ENCODE measurements at places on chromosomes 4 and X. TPM values are rescaled to one million over a fixed set of nuclear protein-coding genes. Genes with fewer than 3 reads are reported as not detected.

CENPVL1 gene
- total RNA-seq: not detected

SSX3 gene
- not detected for total RNA-seq

SLC7A11 gene
- total RNA-seq: 3.2 TPM

SHISA3 gene
- total RNA-seq: 3.7 TPM

GABRG1 gene
- total RNA-seq: not detected

FAM47A gene
- not detected for total RNA-seq

DNA sequence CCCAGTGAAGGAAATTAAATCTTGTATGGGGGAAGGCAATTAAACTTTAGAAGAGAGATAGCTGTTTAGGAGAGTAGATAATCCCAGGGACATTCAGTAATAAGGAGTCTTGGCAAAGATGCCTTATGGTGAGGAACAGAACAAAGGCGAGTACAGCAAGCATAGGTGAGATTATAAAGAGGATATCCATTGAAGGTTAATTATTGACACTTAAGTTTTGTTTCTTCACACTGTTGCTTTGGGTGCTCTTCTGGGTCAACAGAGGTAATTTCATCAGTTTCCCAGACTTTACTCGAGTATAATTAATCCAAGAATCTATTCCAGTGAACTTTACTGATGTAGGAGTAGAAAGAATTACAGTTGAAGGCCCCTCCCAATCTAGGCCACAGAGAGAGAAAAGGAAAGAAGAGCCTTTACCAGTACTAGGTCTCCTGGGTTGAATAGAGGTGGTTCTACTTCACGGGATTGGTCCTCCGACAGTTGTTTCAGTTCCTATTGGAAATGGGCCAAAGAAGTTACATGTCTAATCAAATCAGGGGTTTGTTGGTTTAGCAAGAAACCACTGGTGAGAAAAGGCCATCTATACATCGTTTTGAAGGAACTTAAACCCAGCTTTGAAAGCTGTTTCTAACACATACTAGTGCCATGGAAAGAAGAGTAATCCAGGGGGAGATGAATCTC is 27.2 kb downstream of the EPGN start:
- H3K36me3 ChIP-seq: no peaks in the 10 kb centered on the region
- H3K4me3 ChIP-seq: no peak overlapping the region
- H3K27ac ChIP-seq: no peak overlapping the region
- H3K4me1 ChIP-seq: no peaks in the 10 kb centered on the region
- H3K27me3 ChIP-seq: no peaks in the 10 kb centered on the region
- DNase-seq: no peak

DNA sequence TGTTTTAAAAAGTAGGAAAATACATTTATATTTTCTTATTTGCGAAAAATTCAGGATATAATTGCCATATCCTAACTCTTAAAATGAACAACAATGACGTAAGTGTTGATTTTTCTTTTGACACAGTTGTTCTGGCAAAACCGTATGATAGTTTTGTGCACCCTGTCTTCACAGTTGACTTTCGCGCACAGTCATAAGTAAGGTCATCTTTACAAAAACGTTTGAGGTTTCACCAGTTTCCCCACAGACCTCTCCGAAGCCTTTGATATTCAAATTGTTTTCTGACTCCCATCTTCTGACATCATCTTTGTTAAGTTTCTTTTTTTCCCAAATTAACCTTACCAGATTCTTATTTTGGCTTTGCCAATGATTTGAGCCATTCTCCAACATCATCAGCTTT is 48.1 kb upstream of the ATXN3L start:
- no peaks in the 10 kb centered on the region for H3K4me1 ChIP-seq
- H3K36me3 ChIP-seq: no peaks in the 10 kb centered on the region
- no peak overlapping the region for H3K27ac ChIP-seq
- DNase-seq: no peak
- no peaks in the 10 kb centered on the region for H3K27me3 ChIP-seq

DNA sequence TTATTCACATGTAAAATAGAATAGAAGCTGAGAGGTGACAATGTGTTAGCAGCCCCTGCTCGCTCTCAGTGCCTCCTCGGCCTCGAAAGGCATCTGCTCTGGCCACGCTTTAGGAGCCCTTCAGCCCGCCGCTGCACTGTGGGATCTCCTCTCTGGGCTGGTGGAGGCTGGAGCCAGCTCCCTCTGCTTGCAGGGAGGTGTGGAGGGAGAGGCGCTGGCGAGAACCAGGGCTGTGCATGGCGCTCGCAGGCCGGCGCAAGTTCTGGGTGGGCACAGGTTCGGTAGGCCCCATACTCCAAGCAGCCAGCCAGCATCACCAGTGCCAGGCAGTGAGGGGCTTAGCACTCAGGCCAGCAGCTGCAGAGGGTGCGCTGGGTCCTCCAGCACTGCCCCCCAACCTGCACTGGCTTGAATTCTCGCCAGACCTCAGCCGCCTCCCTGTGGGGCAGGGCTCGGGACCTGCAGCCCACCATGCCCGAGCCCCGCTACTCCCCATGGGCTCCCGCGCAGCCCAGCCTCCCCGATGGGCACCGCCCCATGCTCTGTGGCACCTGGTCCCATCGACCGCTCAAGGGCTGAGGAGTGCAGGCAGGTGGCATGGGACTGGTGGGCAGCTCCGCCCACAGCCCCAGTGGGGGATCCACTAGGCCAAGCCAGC is 1346.7 kb upstream of the IGFBP7 start:
- no peaks in the 10 kb centered on the region for H3K36me3 ChIP-seq
- no peak overlapping the region for H3K4me3 ChIP-seq
- DNase-seq: no peak

- no peak overlapping the region for H3K4me3 ChIP-seq
- no peaks in the 10 kb centered on the region for H3K4me1 ChIP-seq
- H3K27me3 ChIP-seq: no peaks in the 10 kb centered on the region
- H3K36me3 ChIP-seq: no peaks in the 10 kb centered on the region
Observed at GRCh38 chrX:86946569-86946968, 571.0 kb upstream of the KLHL4 start.

DNA sequence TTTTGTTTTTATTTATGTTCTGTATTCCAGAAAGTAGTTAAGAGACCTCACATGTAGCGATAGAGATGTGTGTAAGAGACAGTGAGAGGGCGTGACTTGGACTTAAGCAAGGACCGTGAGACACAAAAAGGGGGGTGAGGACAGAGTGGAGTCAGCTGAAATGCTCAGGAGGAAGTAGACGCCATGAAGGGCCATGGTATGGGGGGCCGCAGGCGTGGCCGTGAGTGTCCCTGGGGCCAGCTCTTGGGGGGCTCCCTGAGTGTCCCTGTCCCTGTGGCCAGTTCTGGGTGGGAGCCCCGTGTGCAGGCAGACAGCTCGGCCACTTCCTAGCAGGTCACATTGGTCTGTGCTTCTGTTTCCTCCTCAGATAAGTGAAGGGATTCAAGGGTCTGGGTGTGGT is 23.0 kb upstream of the MSANTD1 start:
- H3K36me3 ChIP-seq: peaks cover 94% of the 10 kb centered on the region
- H3K4me3 ChIP-seq: no peak overlapping the region
- peak; percentile 65 for DNase-seq
- H3K27me3 ChIP-seq: no peaks in the 10 kb centered on the region

- DNase-seq: no peak
- H3K27me3 ChIP-seq: no peaks in the 10 kb centered on the region
- H3K36me3 ChIP-seq: peaks cover 57% of the 10 kb centered on the region
- peaks cover 12% of the 10 kb centered on the region for H3K4me1 ChIP-seq
- H3K27ac ChIP-seq: no peak overlapping the region
- no peak overlapping the region for H3K4me3 ChIP-seq
Observed at GRCh38 chrX:47224896-47225290, 6.4 kb downstream of the CDK16 start.

DNA sequence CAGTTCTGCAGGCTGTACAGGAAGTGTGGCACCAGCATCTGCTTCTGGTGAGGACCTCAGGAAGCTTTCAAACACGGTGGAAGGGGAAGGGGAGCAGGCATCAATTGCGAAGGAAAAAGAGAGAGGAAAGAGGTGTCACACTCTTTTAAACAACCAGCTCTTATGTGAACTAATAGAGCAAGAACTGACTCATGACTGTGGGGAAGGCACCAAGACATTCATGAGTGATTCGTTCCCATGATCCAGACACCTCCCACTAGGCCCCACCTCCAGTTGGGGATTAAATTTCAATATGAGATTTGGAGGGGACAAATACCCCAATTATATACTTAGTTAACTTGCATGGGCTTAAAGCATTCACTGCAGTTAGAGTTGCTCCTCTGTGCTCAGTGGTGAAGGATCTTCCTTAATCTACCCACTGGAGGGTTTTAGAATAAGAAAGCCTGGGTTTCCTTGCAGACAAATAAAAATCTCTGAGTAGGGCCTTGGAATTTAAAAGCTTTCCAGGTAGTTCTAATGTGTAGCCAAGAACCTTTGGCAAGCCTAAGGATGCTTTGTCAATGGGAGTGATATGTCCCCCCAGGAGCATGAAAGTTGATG is 60.0 kb downstream of the SYNPO2 start:
- no peak overlapping the region for H3K27ac ChIP-seq
- H3K27me3 ChIP-seq: no peaks in the 10 kb centered on the region
- H3K4me1 ChIP-seq: no peaks in the 10 kb centered on the region
- H3K4me3 ChIP-seq: no peak overlapping the region

DNA sequence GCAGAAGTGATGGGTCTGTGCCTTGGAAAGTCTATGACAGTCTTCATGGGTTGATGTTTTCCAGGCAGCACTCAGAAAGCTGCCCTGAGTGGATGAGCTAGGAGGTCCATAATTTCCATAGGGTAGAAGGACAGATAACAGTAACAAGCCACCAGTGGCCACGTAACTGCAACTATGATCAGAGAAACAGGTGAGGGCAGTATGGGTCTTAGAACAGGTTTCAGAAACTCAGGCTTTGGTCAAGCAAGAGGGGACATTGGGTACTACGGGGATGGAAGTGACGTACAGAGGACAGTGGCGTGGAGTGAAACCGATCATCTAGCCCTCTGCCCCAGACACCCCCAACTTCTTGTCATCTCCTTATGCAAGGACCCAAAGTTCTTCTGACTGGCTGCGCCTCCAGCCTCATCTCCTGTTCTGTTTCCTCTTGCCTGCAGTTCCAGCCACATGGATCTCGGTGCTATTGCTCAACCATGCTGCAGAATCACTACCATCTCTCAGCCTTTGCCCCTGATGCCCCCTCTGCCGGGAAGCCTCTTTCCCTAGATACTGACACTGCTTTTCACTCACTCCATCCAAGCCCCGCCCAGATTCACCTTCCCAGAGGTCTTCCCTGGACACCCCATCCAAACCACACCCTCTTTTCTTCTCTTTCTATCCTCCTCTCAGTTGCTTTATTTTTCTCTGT is 123.4 kb downstream of the MFAP3L start:
- no peaks in the 10 kb centered on the region for H3K36me3 ChIP-seq
- no peak for DNase-seq
- H3K27me3 ChIP-seq: no peaks in the 10 kb centered on the region
- no peak overlapping the region for H3K27ac ChIP-seq

DNA sequence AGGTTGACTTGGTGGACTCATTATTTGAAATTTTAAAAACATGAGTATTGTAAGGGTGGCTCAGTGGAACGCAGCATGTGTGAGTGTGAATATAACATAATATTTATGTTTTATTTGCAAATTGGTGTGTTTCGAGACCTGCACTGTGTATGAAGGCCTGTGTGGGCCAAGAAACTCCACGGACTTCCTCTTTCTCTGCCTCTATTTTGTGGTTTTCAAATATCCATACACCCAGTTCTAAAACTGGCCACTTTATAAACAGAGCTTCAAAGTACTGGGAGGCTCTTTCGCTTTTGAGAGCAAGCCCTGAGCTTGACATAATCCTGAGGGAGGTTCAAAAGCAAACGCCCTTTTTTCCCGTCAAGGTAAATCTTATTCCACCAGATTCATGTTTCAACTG is 187.7 kb downstream of the GPAT3 start:
- H3K27ac ChIP-seq: no peak overlapping the region
- H3K4me3 ChIP-seq: no peak overlapping the region
- no peak for DNase-seq
- H3K4me1 ChIP-seq: no peaks in the 10 kb centered on the region
- H3K36me3 ChIP-seq: no peaks in the 10 kb centered on the region

DNA sequence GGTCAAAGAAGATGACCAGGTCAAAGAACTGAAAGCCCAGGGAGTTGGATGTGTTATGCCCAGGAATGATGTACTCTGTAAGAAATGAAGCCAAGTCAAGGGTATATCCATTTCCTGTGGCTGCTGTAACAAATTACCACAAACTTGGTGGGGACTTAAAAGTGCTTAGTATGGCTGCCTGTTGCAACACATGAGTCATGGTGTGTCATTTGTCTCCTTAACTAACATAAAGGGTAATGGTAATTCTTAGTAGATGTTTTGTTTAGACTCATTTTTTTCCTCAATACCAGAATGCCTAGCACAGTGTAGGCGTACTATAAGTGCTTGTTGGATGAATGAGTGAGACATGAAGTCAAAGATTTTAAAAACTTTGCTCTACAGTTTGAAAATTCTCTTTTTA is 45.7 kb downstream of the SYTL5 start:
- H3K36me3 ChIP-seq: no peaks in the 10 kb centered on the region
- no peaks in the 10 kb centered on the region for H3K27me3 ChIP-seq
- no peaks in the 10 kb centered on the region for H3K4me1 ChIP-seq
- no peak for DNase-seq

GRCh38 chr4:147831551-147832171 is 99.8 kb downstream of the ARHGAP10 start:
- no peak for DNase-seq
- H3K27ac ChIP-seq: peak overlapping the region; percentile 70
- peaks cover 57% of the 10 kb centered on the region for H3K4me1 ChIP-seq
- no peaks in the 10 kb centered on the region for H3K36me3 ChIP-seq
- no peaks in the 10 kb centered on the region for H3K27me3 ChIP-seq

DNA sequence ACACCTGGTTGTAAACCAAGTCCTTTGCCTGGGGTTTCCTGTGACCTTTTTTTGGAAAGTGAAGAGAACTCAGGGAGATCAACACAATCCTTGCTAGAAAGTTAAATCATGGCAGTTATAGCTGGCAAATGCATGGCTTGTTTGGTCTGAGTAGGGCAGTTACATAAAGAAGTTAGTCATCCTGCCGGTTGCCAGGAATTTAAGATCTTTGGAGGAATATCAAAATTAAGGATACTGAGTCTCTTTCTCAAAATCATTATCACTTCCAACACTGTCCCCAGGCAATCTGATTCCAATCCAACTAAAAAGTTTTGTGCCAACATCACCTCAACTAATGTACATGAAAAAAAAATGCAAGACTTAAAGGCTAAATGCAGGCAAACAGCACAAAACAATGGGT is 40.3 kb downstream of the C4orf54 start:
- H3K4me1 ChIP-seq: no peaks in the 10 kb centered on the region
- no peaks in the 10 kb centered on the region for H3K27me3 ChIP-seq
- no peak overlapping the region for H3K4me3 ChIP-seq
- H3K36me3 ChIP-seq: no peaks in the 10 kb centered on the region
- no peak overlapping the region for H3K27ac ChIP-seq

DNA sequence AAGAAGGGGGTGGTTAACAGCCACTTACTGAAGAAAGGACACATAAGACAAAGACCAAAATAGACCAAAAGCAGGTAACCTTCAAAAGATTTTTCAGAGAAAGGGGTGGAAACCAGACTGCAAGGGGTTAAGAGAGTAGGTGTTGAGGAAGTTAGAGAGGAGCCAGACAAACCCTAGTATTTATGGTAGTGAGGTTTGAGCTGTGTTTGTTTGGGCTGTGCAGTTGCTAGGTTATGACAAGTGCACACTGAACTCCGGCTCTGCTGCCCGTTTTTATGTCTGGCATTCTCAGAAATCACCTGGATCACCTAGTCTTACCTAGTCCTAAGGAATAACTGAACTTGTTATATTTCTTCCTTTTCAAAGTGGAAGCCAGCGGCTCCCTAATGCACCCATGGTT is 22.9 kb upstream of the G3BP2 start:
- no peaks in the 10 kb centered on the region for H3K27me3 ChIP-seq
- DNase-seq: no peak
- H3K36me3 ChIP-seq: no peaks in the 10 kb centered on the region
- no peaks in the 10 kb centered on the region for H3K4me1 ChIP-seq
- H3K27ac ChIP-seq: no peak overlapping the region

GRCh38 chrX:87900320-87900908 is 382.8 kb downstream of the KLHL4 start:
- no peak for DNase-seq
- H3K27ac ChIP-seq: no peak overlapping the region
- no peak overlapping the region for H3K4me3 ChIP-seq
- no peaks in the 10 kb centered on the region for H3K36me3 ChIP-seq
- no peaks in the 10 kb centered on the region for H3K4me1 ChIP-seq

Data from lower lobe of right lung (tissue), 2 donors.